ENCODE measurements at places on chromosomes 3 and 15.

DNA sequence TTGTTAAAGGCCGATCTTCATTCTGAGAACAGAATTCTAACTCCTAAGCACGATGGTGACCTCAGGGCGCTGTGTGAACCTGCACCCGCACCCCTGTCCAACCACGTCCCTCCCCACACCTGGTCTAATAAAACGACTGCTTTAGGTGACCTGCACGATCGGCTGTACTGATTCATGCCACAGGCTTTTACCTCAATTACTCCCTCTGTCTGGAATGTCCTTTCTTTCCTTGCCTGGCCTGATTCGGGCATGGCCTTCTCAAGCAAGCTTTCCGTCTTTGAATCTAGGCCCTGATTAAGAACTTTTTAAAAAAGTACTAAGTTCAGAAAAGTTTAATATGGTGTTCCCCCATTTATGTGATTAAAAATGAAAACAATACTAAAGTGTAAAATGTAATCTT is 842 bp upstream of the U2SURP start:
- no peak for DNase-seq

GRCh38 chr3:30607032-30607833 is 832 bp downstream of the TGFBR2 start:
- DNase-seq: no peak

- no peak for DNase-seq
Observed at GRCh38 chr3:16841904-16842271, 42.9 kb upstream of the PLCL2 start.

DNA sequence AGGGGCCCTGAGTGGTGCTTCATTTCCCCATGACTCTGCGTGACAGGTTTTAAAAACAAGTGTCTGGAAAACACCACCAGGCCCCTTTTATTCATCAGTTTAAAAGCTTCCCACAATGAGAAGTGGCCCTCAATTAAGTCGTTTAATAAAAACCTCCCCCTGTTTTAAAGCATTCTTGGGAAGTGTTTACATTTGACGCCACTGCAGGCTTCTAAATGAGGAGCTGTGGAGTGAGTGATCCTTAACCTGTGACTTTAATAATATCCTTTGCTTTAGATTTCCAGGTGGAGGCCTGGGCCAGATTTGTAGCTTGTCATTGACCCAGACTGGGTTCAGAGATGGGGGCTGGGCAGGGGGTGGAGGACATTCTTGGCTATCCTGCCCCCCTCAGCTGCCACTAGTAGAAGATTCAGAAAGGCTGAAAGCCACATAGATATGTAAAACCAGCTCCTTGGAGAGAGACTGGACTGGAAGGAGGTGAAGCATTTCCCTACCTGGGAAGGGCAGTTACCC is 11.3 kb downstream of the CGNL1 start:
- DNase-seq: no peak

- DNase-seq: no peak
Observed at GRCh38 chr3:18725668-18726407, 300.7 kb upstream of the SATB1 start.

- DNase-seq: no peak
Observed at GRCh38 chr15:88196961-88197360, 59.6 kb downstream of the NTRK3 start.

DNA sequence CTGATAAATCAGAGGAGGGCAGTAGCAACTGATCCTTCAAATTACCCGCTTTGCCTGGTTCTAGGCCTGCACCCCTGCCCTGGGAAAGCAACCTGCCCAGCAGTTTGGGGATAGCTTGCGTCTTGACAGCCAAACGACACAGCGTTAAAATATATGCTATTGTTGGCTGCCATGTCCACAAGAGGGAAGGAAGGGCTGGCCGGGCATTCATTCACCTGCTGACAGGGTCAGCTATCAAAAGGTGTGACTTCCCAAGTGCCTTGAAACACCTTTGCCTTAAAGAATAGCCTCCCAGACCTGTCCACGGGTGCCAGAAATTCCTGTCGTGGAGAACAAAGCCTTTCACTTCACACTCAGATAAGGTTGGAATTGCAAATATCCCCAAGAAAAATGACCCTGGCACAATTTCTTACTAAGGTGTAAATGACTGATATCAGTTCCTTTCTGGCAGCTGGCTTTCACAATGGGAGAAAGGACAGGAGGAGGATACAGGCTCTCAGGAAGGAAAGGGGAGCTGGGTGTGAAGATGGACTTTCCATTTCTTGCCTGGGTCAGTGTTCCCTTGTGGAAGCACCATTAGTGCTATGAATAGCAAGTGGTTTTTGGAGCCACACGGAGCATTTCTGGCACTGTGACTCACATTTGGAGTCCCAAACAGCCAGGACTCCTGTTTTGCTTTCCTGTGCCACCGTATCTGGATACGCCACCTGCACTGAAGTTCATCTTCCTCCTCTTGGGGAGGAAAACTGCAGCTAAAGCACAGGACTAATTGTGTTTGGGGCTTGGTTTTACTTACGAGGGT is 19.2 kb downstream of the ALDH1A3 start:
- DNase-seq: no peak

DNA sequence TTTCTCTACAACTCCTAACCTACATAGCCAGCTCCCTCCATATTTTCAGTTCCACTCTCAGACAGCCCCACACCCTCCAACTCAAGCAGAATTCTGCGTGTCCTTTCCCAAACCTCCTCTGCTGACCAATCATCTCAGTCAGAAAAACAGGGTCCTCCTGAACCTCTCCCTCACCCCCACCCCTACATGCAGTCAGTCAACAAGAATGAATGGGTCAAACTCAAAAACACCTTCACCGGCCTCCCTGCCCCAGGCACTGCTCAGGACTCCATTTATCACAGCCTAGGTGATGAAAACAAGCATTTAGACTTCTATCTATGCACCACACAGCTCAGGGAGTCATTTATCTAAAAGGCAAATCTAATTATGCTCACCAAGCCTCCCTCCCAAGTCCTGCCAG is 32.4 kb downstream of the MYL3 start:
- no peak for DNase-seq

GRCh38 chr3:42692667-42693529 is 7.6 kb downstream of the KLHL40 start:
- DNase-seq: no peak

- DNase-seq: no peak
Observed at GRCh38 chr3:155548195-155548594, 196.7 kb downstream of the PLCH1 start.

DNA sequence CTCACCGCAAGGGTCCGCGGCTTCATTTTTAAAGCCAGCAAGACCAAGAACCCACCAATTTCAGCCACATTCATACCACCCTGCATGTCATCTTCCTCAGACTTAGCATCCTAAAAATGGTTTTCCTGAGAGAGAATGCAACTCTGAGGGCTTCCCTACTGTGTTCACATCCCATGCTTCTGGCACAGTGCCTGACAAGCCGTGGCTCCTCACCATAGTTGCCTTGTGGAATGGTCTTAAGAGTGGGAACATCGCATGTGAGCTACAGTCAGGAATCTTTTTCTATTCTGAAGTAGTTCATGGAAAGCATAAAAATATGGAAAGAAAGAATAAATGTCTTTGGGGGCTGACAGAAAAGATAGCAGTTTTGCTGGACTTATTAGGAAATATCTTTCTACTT is 120.3 kb downstream of the RAP2B start:
- DNase-seq: no peak

DNA sequence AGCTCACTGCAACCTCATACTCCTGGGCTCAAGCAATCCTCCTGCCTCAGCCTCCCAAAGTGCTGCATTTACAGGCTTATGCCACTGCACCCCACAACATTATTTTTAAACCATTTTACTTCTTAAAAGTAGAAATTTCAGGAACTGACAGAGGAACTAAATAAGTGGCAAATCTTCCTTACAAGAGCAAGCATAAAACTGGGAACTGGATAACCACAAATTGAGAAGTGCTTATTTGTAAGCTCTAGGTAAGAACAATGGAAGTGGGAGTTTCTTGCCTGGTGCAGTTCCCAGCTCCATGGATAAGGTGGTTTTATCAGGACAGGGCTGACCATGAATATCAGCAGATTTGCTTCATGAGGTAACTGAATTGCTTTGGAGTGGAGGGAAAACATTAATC is 655.2 kb downstream of the DIPK2A start:
- no peak for DNase-seq

DNA sequence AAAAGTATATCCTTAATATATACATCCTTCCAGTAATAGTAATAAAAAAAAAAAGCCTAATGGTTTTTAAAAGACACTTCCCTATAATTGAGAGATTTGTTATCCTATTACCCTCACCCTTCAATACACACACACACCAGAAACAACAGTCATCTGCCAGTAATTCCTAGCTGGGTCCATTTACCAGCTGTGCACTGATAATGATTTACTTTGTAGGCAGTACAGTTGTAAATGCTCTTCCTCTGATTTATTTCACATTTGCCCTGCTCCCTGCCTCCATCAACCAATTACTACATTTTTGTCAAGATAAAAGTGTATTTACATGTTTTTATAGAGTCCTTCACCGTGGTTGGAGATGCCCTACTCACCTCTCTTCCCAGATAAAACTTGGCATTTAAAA is 12.4 kb downstream of the TPM1 start:
- peak; percentile 85 for DNase-seq

GRCh38 chr3:187648177-187648576 is 22.0 kb downstream of the SST start:
- DNase-seq: no peak

DNA sequence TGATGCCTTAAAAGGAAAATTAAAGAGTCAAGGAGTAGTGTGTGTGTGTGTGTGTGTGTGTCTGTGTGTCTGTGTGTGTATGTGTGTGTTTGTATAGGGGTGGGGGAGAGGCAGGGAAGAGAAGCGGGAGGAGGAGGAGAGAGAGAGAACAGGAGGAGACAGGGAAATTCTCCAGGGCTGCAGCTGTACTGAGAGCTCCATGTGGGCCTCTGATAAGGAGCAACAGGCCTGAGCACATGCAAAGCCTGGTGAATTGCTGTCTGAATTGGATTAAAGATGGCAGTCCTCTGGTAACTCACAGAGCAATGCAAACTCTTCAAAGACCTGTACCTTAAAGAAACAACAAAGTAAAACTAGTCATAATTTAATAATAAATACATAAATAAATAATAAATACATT is 70.6 kb downstream of the SEMA6D start:
- peak; percentile 81 for DNase-seq

DNA sequence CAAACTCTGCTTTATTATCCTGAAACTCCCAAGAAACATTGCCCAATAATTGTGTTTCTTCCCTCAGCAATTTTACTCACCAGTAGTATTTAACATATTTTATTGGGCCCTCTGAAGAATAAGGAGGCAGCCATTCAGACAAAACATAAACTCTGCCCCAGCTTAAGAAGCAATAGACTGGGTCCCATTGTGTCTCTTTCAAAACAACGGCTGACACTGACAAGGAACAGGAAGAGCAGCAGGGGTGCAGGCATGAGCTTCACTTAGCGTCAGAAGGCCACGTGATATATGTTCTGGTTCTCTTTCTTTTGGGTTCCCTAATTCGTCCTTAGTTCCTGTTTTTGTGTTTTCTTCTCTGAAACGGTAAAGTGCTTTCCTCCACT is 242.3 kb downstream of the FHIT start:
- DNase-seq: no peak

GRCh38 chr15:86317384-86317740 is 237.7 kb downstream of the AGBL1 start:
- no peak for DNase-seq

DNA sequence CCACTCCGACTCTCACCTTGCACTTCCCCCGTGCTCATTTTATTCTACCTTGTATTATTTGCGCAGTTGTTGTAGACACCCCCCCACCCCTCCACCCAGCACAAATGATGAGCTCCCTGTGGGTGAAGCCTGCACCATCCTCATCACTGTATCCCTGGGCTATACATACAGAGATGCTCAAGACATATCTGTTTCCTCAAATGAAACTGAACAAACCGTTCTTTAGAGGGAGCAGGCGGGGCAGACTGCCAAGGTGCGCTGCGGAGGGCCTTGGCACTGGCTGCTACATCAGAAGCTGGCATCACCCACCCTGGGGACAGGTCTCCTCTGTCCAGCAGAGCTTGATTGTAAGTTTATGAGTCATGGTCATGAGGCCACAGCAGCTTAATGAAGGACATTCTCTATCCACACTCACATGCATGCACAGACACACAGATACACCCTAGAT is 29.0 kb downstream of the ADCY5 start:
- no peak for DNase-seq

DNA sequence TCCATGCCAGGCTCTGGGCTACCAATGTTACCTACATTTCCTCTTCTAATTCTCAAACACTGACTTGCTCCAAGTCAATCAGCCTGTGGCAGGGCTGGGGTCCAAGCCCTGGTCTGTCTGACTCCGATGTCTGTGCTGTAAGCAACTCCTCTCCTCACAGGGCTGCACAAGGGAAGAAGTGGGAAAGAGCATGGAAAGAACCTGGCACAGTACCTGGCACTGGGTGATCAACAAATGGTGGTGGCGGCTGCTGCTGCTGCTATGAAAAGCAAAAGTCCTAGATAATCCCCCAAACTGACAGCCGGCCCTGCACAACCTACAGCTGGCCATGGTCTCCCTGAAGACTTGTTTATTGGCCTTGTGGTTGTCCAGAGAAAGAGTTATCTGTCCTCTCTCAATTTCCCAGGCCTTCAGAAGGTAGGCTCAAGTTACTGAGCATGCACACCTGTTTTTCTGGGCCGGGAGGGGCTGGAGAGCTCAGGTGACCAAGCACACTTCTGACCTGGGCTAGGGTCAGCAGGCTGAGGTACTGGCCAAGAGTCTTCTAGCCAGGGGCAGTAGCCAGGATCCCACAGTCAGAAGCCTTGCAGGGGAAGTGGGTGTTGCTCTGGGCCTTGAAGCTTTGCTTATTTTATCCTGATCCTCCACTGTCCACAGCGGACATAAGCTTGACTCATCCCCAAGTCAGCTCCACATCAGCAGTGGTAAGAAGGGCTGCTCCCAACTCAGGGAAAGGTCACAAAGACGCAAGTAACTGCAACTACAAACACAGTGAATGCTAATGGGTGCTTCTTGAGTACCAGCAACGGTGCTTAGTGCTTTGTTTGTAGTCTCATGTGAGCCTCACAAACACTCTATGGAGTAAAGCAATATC is 35.3 kb upstream of the KY start:
- no peak for DNase-seq

Data from NCI-H82 (cell line).